ENCODE measurements at places on chromosomes 7 and 10.

- DNase-seq, result no peak
Observed at GRCh38 chr7:151404216-151405011, 5.4 kb downstream of the WDR86 start.

DNA sequence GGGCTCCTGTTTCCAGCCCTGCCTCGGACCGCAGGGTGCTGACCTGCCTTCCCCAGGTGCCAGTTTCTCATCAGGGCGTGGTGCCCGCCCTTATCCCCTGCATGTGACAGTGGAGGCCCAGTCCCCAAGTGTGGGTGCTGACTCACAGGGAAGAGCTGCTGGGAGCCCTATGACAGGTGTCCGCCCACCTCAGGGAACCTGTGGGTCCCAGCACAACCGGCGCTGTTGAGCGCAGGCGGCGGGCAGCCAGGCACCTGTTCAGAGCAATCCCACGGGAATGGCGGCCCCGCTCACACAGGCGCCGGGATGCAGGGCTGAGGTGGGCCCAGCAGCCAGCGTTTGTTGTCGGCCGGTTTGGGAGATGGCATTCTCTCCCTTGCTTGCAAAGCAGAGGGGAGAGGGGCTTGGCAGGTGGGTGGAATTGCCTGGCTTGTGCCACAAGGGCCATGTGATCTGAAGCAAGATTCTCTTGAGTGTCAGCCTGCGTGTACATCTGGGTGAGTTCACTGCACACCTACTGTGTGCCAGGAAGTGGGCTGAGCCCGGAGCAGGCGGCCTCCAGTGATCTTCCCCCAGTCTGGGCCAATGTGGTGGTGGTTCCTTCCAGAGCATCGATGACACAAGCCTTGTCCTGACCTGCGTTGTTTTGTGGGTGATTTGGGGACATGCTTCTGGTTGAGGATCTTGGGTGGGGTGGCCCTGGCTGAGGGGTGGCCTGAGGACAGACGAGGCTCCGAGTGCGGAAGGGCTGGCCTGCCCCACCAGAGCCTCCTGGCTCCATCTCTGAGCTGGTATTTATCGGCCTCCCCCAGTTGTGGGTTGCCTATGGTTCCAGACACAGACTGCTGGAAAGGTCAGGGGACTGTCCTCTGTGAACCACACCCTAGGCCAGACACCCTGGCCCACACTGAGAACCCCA lies 2.4 kb downstream of the PWWP2B start:
- no peak for DNase-seq

DNA sequence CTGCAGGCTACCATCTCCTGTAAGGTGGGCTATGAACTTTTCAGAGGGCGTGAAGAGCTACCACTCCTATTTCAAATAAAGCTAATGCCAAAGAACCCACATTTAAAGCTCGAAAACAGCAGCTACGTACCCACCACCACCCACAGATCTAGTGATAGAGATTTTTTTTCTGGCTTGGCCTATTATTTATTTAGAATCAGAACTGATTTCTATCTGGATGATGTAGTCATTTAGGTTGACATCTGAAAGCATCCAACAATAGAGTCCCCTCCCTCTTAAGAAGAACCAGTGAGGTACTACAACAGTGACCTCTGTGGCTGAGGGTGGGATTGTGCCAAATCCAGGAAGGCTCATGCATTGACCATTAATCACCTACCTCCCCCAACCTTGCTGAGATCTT lies 113.8 kb upstream of the ADO start:
- DNase-seq, result no peak

DNA sequence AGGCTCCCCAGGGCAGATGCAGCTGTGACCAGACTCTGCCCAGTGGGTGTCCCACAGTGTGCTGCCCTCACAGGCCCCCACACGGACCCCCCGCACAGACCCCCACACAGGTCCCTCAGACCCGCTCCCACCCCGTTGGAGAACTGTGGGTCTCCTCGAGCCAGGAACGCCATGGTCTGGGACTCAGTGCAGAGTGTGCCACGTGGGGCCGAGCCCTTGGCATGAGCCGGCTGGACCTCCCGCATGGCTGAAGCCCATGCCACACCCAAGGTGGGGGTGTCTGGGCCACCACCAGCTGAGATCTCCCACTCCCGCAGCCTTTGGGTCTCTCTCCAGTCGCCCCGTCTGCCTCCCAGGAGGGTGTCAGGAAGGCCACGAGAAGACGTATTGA lies 34.3 kb downstream of the JAKMIP3 start:
- no peak for DNase-seq

DNA sequence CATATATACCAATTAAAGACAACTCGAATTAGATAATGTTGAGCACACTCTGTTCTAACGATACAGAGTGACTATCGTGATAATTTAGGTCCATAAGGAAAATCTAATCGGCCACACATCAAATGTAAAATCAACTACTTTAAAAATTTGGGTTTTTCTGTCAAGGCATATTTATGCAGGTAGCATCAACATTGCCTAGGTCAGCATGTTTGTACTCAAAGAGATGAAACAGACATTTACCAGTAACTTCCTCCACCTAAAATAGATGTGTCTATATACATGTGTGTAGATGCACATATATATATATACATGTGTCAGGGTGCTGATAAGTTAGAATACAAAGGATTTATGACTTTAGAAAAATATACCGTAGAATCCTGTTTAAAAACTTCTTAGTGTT lies 22.0 kb downstream of the PSMC2 start:
- no peak for DNase-seq

DNA sequence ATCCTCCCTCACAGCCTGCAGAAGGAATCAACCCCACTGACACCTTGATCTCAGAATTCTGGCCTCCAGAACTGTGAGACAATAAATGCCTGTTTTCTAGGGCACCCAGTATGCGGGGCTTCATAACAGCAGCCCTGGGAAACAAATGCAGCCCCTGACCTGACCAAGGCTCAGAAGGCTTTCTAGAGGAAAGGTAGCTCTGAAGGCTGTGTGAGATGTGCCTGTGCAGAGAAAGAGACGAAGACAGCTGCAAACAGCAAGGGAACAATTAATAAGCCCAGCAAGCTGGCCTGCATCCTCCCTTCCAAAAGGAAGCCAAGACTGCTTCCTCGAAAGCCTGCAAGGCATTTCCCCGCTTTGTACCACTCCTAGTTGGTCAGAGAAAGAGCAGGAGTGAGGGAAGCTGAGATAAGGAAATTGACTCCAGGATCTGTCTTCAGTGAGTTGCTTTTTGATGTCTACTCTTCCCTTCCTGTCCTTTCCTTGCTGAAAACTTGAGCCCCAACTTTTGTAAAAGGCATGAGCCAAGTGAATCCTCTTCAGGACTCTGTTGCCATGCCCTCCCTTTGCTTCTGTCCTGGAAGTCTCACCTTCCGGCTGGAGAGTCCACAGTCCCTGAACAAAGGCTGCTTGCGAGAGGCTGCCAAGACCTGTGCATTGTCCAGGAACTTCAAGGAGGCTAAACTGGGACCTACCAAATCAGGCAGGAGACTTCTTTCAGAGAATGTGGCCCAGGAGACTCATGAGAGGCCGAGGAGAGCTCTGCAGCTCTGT lies 71.2 kb upstream of the ARID5B start:
- DNase-seq, result no peak

GRCh38 chr7:120874722-120875121 lies 16.8 kb upstream of the TSPAN12 start:
- no peak for DNase-seq

DNA sequence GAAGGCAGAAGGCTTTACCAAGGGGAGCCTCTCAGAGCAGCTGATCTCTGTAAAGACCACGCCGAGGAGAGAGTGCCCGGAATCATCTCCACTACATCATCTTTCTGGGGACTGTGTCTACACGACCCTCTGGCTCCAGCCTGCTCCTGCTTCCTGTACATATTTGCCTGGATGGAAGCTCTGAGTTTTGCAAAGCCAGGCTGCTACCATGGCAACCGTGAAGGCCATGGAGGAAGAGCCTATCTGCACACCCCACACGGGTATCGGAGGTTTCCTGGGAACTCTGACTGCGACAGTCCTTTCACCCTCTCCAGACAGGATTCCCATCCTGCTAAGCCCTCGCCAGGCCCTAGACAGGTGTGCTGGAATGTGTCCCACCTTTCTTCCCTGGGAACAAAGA lies 83.4 kb upstream of the TNRC18 start:
- DNase-seq, result no peak

- DNase-seq, result no peak
Observed at GRCh38 chr10:33841678-33842077, 507.2 kb upstream of the NRP1 start.

GRCh38 chr7:43260980-43261878 lies 148.8 kb downstream of the HECW1 start:
- peak; percentile 43 for DNase-seq

GRCh38 chr10:52472406-52473146 lies 158.5 kb downstream of the DKK1 start:
- no peak for DNase-seq

DNA sequence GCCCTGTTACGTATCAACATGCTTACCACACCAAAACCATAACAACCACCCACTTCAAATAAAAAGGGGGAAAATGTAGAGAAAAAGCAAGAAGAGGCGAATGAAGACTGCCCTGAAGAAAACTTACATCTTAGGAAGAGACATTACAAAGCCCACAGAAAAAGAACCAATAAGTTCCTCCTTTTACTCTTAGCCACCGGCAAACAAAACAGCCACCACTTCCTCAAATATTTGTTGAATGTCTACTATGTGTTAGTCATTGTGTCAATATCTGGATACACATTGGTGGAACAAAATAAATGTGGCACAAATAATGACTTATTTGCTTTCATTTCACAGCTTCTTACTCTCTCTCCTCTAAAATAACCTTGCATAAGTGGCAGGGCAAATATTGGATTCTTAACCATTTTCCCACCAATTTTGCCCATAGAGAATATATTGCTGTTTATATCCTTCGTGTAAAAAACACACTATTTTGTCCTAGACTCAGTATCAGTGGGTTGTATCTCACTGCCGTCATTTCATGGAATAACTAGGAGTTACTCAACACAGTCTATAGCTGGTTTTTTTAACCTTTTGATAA lies 106.8 kb downstream of the ANK3 start:
- no peak for DNase-seq

DNA sequence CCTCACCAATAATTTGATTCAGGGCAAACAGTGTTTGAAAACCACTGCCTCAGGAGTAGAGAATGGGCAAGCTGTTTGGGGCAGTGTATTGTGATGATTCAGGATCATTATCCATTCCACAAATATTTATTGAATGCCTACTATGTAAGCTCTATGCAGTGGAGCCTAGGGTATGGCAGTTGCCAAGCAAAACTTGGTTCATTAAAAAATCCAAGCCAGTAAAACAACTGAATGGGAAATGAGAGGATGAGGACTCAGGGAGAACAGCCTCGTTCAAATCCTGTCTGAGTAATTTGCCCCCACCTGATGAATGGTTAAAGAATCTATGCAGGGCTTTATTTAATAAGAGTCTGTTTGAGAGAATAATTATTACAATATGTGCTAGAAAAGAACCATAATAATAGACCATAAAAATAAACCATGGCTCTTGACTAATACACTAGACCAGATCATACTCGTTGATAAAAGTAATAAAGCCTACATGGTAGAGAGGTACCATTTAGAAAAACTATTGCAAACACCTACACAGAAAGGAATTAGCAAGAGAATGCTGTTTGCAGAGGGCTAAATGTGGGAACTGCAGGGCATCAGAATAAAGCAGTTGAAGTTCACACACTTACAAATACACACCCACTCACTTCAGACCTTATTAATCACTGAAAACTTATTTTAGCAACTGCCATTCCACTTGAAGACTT lies 71.7 kb downstream of the CREB5 start:
- DNase-seq, result no peak

DNA sequence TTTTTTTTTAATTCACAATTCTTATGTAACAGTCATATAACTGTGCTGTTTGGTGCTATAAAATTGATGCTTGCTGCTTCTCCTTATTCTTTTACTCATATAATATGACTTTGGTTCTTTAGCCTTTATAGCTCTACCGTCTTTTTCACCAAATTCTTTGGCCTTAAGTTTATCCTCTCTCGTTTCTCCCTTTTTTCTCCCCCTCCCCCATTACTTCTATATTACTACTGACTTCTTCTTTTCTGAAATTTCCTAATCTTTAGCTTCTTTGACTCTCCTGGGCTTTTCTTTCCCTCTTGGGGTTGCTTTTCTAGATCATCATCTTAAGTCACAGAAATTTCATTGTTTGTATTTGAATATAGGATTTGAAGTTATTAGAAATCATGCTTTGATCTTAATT lies 3.8 kb downstream of the BCCIP start:
- no peak for DNase-seq

DNA sequence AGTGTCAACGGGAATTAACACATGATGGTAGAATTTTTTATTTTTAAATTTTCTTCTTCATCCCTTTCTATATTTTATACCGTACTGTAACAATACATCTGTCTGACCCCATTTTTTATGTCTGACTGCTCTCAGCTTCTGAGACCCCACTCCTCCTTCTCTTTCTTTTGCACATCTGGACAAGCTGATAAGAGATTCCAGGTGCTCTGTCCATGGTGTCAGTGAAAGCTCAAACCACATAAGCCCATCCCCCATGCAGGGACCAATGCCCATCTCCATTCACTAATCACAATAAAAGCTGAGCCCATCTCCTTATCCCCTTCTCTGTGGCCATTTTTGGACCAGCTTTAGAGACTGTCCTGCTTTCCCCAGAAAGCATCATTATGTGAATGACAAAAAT lies 8.7 kb downstream of the GSDME start:
- no peak for DNase-seq

- DNase-seq, result no peak
Observed at GRCh38 chr10:130378556-130379400, 242.6 kb downstream of the GLRX3 start.

DNA sequence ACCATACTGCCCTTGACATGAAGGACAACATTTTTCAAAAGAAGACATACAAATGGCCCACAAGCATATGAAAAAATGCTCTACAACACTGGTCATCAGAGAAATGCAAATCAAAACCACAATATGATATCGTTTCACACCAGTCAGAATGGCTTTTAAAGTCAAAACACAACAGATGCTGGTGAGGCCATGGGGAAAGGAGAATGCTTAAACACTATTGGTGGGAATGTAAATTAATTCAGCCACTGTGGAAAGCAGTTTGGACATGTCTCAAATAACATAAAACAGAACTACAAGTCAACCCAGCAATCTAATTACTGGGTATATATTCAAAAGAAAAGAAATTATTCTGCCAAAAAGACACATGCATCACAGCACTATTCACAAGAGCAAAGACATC lies 4.2 kb upstream of the NT5C3A start:
- no peak for DNase-seq

- DNase-seq, result no peak
Observed at GRCh38 chr10:58672845-58673244, 160.2 kb downstream of the BICC1 start.

GRCh38 chr7:90424720-90425119 lies 21.5 kb downstream of the CLDN12 start:
- DNase-seq, result no peak

GRCh38 chr7:40493609-40494051 lies 358.8 kb downstream of the SUGCT start:
- no peak for DNase-seq

GRCh38 chr7:101635484-101635883 lies 6.4 kb upstream of the MYL10 start:
- no peak for DNase-seq

GRCh38 chr7:6340241-6340640 lies 67.8 kb upstream of the CYTH3 start:
- DNase-seq, result no peak
